RWPE2 (cell line): ENCODE measurements at places on chromosomes 4 and X.

GRCh38 chrX:133473451-133473850 is 58.2 kb upstream of the GPC4 start:
- DNase-seq: no peak

GRCh38 chr4:55996646-55997045 is 47.9 kb downstream of the CEP135 start:
- no peak for DNase-seq

GRCh38 chr4:103497692-103498091 is 222.1 kb downstream of the TACR3 start:
- no peak for DNase-seq

- DNase-seq: no peak
These were observed 907.1 kb downstream of the FSTL5 start for GRCh38 chr4:161256716-161257115.

GRCh38 chr4:56788081-56788480 is 33.4 kb downstream of the SPINK2 start:
- DNase-seq: no peak

GRCh38 chrX:6738518-6739470 is 203.9 kb upstream of the VCX3A start:
- no peak for DNase-seq

DNA sequence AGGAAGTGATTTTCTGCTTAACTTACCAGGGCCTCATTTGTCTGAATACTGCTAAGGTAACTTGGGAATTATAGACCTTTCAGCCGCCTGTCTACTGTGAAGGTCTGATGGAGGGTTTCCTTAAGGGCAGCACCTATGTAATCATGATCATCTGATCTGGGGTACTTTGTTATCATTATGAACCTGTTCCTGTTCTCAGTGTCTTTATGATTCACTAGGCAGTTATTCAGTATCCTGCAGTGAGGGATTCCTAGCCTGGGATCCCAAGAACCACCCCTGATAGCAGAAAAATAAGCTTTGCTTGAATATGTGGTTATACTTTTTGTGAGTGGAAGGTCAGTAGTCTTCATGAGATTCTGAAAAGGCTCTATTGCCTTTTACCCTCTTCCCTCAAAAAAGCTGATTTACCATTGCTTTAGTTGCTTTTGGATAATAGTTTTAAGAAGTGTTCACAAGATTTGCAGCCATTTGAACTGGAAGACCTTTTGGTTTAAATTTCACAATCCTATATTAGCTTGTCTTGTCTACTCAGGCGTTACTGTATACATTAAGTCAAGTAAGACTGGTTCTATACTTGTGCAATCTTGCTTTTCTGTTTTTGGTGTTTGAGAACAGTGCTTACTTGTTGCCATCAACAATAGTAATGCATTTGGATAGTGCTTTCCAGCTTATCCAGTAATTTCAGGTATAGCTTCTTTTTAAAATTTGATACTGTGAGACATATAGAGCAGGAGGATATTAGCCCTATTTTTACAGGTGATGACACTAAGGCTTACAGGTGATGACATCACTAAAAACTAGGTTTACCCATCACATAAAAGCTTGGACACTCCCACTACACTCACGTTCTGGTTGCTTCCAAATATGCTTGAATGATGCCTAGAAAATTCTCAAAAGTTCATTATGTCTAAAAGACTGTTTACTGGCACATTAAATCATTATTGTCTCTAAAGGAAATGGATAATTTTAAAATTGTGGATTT is 60.0 kb downstream of the FHIP1A start:
- no peak for DNase-seq

- no peak for DNase-seq
These were observed 279.6 kb upstream of the CLNK start for GRCh38 chr4:10963958-10964703.

- no peak for DNase-seq
These were observed 28.0 kb downstream of the NYX start for GRCh38 chrX:41475191-41475590.

DNA sequence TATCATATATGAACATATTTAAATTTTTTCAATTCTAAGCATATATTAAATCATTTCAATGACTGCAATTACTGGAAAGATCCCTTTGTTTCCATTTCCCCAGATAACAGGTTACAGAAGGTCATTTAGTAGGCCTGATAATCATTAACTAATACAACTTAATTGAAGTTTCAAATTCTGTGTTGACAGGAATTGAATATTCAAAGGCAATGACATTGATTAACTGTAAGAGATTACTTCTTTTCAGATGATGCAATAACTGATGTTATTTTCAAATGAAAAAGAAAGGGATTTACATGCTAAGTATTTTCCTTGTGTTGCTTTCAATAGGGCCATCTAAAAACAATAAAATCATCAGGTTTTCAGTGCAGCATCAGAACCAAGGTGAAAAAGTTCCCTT is 81.1 kb upstream of the ENPEP start:
- DNase-seq: no peak

DNA sequence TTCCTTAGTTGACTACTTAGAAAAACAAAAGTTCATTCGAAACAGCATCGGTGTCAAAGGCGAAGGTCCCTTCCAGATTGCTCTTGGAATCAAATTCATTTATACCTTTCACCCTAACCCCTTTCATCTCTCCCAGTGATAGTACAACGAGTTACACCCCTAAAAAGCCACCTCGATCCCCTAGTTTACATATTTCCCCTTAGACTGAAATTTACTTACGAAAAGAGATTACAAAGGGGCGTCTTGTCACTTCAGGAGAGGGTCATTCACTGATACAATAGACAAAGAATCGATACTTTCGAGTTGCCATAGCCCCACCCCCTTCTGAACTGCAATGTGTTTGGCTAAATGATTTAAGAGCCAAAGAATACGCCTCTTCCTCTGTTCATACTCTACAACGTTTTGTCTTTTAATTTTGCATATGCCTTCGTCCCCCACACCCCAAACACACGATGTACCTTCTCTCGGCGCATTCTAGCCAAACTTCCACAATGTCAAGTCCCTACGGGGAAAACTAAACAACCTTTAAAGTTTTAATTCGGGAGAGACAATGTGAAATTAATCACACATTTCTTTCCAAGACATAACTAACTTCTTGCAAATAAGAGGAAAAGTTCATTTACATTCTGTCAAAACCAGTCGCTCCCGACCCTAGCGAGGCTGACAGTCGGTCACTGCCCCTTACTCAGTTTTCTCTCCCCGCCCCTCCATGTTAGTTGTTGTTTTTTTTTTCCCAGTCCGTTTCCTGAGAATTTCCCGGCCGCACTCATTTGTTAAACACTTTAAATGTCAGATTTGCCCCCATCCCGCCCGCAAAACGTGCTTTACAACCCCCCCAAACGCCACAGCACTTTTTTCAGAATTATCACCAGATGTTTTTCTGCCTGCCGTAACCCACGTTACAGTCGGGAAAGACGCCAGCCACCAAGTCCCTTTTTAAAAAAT is 88.6 kb downstream of the HPRT1 start:
- no peak for DNase-seq

GRCh38 chr4:55927803-55928437 is 20.8 kb upstream of the CEP135 start:
- no peak for DNase-seq

DNA sequence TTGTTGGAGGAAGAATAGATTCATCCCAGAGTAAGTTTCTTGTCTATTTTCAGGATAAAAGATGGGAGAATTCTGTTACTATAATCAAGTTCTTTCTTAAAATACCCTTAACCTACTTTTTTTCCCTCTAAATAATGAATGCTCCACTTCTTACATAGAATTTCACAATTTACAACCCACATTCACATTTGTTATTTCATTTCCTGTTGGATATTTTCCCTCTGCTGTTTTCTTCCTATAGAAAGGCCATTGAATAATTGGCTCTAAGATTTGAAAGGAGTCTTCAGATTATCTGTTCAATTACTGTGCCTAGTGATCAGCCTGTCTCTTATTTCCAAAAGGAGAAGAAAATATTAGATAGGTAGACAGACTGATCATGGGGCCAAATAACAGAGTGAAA is 79.7 kb downstream of the CPE start:
- no peak for DNase-seq

GRCh38 chr4:159242427-159242826 is 139.5 kb downstream of the RAPGEF2 start:
- DNase-seq: no peak

- no peak for DNase-seq
These were observed 914.9 kb upstream of the PCDH7 start for GRCh38 chr4:29805245-29805644.

- no peak for DNase-seq
These were observed 141.4 kb downstream of the TET2 start for GRCh38 chr4:105288121-105288520.
